PC-9 (cell line): ENCODE measurements at places on chromosomes 16 and 17. TPM values are rescaled to one million over a fixed set of nuclear protein-coding genes. Genes with fewer than 3 reads are reported as not detected.
A peak's percentile ranks its signal among the peaks of the same experiment; 100 is the strongest.

TBX6 gene
- total RNA-seq, result 8.3 and 9.6 TPM in 2 replicates

MT1G gene
- not detected in 2 replicates for total RNA-seq

DNA sequence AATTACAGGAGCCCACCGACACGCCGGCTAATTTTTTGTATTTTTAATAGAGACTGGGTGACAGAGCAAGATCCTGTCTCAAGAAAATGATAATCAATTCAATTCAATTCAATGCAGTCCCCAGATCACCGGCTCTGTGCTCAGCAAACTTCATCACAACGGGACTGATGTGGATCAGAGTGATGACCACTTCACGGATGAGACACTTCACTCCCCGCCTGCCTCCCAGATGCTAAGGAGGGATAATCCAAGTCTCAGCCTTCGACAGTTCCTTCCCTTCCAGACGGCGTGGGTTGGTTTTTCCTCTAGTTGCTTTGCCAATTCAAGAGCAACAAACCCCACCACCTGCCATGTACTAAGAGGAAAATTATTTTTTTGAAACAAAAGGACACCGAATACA is 93.8 kb downstream of the ZDHHC7 start:
- no peak overlapping the region for H3K27ac ChIP-seq
- no peak overlapping the region for H3K4me3 ChIP-seq
- no peaks in the 10 kb centered on the region for H3K4me1 ChIP-seq
- H3K27me3 ChIP-seq, result no peaks in the 10 kb centered on the region

EVI2A gene
- not detected in 2 replicates for total RNA-seq

GRCh38 chr16:25950586-25951281 is 259.0 kb downstream of the HS3ST4 start:
- H3K4me1 ChIP-seq, result no peaks in the 10 kb centered on the region
- H3K27me3 ChIP-seq, result no peaks in the 10 kb centered on the region
- no peaks in the 10 kb centered on the region for H3K36me3 ChIP-seq
- H3K27ac ChIP-seq, result no peak overlapping the region
- no peak overlapping the region for H3K4me3 ChIP-seq

GRCh38 chr17:50027881-50028735 is 27.8 kb upstream of the ITGA3 start:
- H3K4me3 ChIP-seq, result peak overlapping the region; percentile 58; the same call in 1 of the 2 replicates
- no peaks in the 10 kb centered on the region for H3K36me3 ChIP-seq
- DNase-seq, result peak; percentile 97
- H3K4me1 ChIP-seq, result peaks cover 46% of the 10 kb centered on the region
- peak overlapping the region; percentile 96 for H3K27ac ChIP-seq

DNA sequence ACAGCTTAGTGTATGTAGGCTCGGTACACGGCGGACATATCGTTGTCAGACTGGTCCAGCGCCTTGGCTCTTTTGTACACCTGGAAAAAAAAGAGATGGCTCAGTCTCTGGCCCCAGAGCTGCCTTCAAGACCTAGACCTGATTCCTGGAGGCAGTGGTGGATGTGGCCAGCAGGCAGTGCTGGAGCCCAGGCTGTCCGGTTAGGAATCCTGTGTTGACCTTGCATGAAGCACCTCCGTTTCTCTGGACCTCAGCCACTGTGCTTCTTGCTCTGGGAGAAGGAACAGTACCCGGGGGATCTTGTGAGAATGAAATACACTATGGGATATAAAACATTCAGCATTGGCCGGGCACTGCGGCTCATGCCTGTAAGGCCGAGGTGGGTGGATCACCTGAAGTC is 2.8 kb upstream of the ROGDI start:
- H3K27me3 ChIP-seq, result no peaks in the 10 kb centered on the region
- H3K36me3 ChIP-seq, result peaks cover 4% of the 10 kb centered on the region; the same call in 1 of the 2 replicates
- H3K27ac ChIP-seq, result no peak overlapping the region
- no peak for DNase-seq

DNA sequence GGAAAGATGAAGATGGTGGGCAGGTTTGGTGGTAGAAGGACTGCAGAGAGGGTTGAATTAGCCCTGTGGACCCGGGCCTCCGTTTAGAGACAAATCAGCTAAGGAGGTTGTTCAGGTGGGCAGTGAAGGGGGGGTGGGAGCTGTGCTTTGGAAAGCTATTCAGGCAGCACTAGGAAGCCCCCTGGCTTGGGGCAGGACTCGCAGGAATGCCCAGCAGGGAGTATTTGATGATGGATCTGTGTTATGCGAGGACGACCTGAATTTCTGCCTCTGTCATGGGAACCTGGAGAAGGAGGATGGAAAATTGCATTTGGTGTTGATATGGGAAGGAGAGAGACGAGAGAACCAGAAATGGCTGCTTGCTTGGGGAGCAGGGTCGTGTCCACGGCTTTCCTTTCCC is 3.5 kb downstream of the SPDYE4 start:
- no peak for DNase-seq
- H3K4me1 ChIP-seq, result no peaks in the 10 kb centered on the region
- no peak overlapping the region for H3K4me3 ChIP-seq
- H3K27ac ChIP-seq, result no peak overlapping the region
- peaks cover 59% of the 10 kb centered on the region for H3K27me3 ChIP-seq

DNA sequence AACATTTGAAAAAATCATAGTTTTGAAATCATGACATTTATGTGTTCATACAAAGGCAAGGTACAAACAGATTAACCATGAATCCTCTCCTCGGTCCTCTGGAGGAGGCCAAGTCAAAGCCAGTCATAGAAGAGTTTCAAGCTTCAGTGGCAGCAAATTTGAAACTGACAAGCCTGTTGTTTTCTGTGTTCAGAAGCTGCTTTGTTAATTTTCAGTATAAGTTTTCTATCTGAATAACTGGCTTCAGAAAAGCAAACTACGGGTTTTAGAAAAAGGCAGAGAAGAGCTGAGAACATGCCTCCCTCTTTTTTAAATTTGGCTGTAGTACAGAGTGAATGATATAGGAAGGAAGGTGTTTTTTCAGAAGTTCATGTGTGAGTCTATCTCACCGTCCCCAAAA is 79.6 kb upstream of the CLEC18B start:
- H3K27me3 ChIP-seq, result no peaks in the 10 kb centered on the region
- DNase-seq, result no peak
- no peak overlapping the region for H3K27ac ChIP-seq
- no peak overlapping the region for H3K4me3 ChIP-seq
- H3K36me3 ChIP-seq, result 0 out of 2 replicates have a peak, but pooled peaks cover 3% of the 10 kb centered on the region

KCNH6 gene
- not detected in 2 replicates for total RNA-seq

DNA sequence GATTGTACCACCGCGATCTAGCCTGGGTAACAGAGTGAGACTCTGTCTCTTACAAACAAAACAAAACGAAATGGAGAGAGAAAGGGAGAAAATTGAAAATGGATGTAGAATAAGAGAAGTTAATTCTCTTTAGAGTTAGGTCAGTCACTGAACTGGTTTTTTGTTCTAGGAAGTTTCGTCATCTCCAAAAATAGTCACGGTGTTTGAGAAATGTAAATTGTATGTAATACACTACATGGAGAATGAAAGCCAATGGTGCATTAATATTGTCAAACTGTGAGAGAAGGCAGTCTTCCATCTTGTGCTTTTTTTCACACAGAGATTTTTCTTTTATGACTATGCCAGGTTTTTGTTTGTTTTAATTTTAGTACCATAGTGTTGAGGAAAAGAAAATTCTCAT is 145.9 kb downstream of the BCAS3 start:
- no peak for DNase-seq
- no peaks in the 10 kb centered on the region for H3K4me1 ChIP-seq
- H3K4me3 ChIP-seq, result no peak overlapping the region
- H3K27me3 ChIP-seq, result no peaks in the 10 kb centered on the region
- H3K36me3 ChIP-seq, result no peaks in the 10 kb centered on the region
- H3K27ac ChIP-seq, result no peak overlapping the region

DNA sequence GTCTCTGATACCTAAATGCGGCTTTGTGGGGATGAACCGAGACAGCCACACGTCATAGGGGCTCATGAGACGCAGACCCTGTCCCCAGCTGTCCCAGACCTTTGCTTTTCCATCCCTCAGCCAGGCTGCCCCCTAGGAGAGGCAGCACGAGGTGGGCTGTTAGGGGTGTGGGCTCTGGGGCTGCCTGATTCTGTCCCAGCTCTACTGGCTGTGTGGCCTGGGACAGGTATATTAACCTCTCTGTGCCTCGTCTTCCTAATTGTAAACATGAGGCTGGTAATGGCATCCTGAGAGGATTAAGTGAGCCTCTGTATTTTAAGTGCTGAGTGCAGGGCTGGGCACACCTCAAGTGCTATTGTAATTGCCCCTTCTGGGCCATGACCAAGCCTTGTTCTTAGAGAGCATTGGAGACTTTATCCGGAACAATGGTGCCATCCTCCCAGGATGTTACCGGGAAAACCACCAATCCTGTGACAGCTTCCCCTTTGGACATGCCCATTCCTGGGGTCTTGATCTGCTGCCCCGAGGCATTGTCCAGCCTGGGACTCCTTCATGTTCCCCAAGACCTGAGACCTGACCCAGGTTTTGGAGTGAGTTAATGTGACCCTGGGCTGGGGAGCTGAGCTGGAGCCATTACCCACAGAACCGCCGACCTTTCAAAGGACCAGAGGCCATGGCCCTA is 5.1 kb downstream of the ADGRG1 start:
- no peak for DNase-seq
- peaks cover 67% of the 10 kb centered on the region for H3K4me1 ChIP-seq
- no peak overlapping the region for H3K4me3 ChIP-seq
- H3K27me3 ChIP-seq, result no peaks in the 10 kb centered on the region
- peak overlapping the region; percentile 37 for H3K27ac ChIP-seq
- H3K36me3 ChIP-seq, result no peaks in the 10 kb centered on the region

ACAP1 gene
- 10.9 and 28.5 TPM in 2 replicates for total RNA-seq

SULT1A3 gene
- total RNA-seq, result 95.2 and 103 TPM in 2 replicates

- no peaks in the 10 kb centered on the region for H3K36me3 ChIP-seq
- no peak for DNase-seq
- H3K27ac ChIP-seq, result no peak overlapping the region
These were observed 2.5 kb upstream of the AIPL1 start for GRCh38 chr17:6437466-6437865.

DNA sequence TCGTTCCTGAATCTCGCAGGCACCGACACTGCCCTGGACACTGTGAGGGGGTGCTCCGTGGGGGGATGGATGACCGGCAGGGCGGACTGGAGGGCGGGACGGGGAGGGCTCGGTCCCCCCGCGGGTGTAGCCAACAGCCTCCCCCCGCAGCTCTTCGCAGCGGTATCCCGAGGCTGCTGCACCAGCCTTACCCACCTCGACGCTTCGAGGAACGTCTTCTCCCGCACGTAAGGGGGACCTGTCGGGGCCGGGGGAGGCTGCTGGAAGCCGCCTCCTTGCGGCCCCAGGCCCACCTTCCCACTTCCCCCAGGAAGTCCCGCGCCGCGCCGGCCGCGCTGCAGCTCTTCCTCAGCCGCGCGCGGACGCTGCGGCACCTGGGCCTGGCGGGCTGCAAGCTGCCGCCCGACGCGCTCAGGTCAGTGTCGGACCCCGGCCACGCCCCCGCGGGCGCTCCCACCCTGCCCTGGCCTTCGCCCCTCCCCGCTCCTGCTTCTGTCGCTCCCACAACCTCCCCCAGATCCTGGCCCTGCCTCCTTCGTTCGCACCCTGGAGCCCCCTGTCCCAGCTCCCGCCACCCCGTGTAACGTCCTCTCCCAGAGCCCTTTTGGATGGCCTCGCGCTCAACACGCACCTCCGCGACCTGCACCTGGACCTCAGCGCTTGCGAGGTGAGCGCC is 3.3 kb downstream of the CARMIL2 start:
- peaks cover 26% of the 10 kb centered on the region for H3K27me3 ChIP-seq
- no peak for DNase-seq
- 0 out of 2 replicates have a peak, but pooled peaks cover 1% of the 10 kb centered on the region for H3K4me1 ChIP-seq
- H3K36me3 ChIP-seq, result no peaks in the 10 kb centered on the region
- no peak overlapping the region for H3K27ac ChIP-seq

GRCh38 chr16:28167730-28168129 is 44.0 kb downstream of the XPO6 start:
- H3K27ac ChIP-seq, result peak overlapping the region; percentile 86
- peaks cover 36% of the 10 kb centered on the region for H3K36me3 ChIP-seq
- DNase-seq, result no peak
- peaks cover 53% of the 10 kb centered on the region for H3K4me1 ChIP-seq

ITGB3 gene
- 0.31 and 0.50 TPM in 2 replicates for total RNA-seq

DNA sequence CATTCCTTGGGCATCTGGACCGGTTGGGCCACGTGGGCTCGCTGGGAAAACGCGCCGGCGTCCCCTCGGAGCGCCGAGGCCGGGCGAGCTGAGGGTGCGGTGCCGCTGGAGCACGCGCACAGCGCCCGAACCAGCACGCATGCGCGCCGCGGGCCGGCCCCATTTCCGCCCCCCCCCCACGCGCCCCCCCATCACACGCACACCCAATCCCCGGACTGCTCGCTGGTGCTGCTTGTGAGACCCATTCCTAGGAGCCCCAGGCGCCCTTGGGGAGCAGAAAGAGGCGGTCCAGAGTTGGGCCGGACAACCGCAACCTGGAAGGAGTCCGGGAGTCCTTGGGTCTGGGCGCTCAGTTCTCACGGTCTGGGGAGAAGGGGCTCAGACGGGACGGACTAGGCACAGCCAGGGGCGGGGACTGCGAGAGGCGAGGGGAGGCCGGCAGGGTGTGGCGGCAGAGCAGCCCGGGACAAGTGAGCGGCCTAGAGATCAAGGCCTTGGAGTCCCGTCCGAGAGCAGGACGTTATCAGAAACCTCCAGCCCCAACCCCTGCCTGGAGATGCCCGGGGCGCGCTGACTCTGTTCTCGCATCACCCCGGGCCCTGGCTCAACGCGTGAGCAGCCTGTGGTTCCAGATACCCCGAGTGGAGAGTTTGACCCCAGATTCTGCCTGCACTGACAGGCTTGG is 6.0 kb upstream of the CBX8 start:
- H3K4me1 ChIP-seq, result peaks cover 4% of the 10 kb centered on the region; the same call in 1 of the 2 replicates
- peaks cover 31% of the 10 kb centered on the region for H3K27me3 ChIP-seq
- H3K4me3 ChIP-seq, result no peak overlapping the region
- H3K27ac ChIP-seq, result no peak overlapping the region
- no peaks in the 10 kb centered on the region for H3K36me3 ChIP-seq

TBC1D16 gene
- total RNA-seq, result 41.7 and 44.1 TPM in 2 replicates

DNA sequence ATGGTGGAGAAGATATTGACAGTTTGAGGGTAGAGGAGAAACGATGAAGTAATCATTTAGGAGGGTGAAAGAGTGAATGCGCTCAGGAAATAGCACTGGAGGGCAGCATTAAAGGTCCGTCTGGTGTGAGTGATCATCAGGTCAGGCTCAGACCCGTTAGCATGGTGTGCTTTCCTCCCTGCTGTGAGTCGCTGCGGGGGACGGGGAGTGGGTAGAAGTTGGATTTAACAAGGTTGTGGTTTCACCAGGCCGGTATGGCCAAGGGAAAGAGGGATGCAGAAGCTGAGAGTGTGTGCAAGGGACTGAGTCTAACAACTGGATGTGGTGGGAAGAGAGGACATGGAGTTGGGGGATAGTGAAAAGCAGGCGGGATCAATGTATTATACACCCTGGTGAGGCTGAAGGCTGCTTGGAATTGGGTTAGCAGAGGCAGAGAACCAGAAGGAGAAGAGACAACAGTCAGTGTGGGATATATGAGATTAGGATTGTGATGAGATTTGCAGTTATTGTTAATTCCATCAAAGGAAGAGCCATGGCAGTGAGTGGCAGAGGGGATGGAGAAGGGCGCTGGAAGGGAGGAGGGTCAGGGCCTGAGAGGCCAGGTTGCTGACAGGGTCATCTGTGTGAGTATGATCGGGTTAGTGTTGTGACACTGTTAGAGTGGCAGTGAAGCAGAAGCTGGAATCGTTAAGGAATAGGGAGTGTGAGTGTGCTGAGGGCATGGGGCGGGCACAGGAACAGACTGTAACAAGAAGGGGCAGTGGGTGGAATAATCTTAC is 59.0 kb upstream of the TBX2 start:
- H3K4me3 ChIP-seq, result no peak overlapping the region
- no peak overlapping the region for H3K27ac ChIP-seq
- H3K36me3 ChIP-seq, result no peaks in the 10 kb centered on the region
